ENCODE measurements at places on chromosomes 16 and 17. TPM values are rescaled to one million over a fixed set of nuclear protein-coding genes. Genes with fewer than 3 reads are reported as not detected.

- DNase-seq, result no peak
Observed at GRCh38 chr16:87350681-87351319, 32.8 kb downstream of the FBXO31 start.

GRCh38 chr16:23071196-23072083, 77.8 kb downstream of the USP31 start:
- no peak for DNase-seq

DNA sequence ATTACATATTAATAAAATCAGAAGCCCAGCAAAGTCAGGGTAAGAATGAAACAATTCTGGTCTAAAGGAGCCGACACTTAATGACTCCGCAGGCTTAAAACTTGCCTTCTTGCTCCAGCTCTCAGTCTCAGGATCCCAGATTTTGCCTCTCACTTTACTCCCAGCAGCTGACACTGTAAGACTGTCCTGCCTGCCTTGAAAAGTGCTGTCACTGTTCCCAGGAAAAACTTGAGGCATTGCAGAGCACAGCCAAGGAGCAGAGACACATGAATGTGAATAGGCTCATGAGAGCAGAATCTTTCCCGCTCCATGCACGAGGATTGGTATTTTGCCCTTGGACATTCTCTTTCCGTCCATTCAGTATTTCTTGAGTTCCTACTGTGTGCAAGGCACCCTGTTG, 457.6 kb upstream of the ZFHX3 start:
- DNase-seq, result no peak

DNA sequence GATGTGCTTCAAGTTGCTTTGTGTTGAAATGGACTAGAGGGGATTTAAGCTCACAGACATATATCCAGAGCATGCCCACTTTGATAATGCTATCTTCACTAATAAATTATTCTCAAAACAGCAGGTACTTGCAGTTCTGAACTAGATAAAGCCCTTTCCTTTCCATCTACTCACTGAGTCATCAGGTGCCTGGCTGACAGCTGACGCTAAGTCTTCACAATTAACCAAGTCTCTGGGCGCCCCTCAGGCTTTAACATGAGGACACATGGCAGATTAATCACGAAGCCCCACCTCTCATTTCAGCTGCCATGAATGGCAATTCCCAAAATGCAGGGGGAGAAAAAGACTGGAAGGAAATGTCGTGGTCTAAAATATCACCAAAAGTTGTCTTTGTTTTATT, 29.5 kb upstream of the CRISPLD2 start:
- no peak for DNase-seq

DNA sequence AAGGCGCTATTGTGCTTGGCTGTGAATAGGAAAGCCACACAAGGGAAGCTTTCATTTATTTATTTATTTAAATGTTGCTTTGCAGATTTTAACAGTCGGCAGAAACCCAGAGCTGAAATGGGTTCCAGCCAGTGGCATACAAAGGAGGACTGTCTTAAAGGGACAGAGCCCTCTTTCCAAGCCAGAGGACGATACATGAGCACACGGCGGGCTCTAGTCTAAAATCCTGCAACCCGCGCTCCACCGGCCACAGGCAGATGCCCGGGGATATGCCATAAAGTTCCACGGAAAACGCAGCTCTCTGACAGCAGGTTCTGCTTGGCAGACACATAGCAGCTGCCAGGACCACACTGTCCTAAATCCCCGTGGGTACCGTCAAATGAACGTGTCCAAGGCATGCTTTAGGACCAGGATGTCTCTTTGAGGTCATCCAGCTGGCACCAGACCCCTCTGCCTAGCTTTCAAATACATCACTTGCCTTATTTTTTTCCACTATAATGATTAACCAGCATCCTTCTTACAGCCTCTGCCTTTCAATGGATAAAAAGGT, 64.6 kb downstream of the CYTH1 start:
- DNase-seq, result no peak

GRCh38 chr17:79562931-79563210, 48.0 kb downstream of the RBFOX3 start:
- no peak for DNase-seq

DNA sequence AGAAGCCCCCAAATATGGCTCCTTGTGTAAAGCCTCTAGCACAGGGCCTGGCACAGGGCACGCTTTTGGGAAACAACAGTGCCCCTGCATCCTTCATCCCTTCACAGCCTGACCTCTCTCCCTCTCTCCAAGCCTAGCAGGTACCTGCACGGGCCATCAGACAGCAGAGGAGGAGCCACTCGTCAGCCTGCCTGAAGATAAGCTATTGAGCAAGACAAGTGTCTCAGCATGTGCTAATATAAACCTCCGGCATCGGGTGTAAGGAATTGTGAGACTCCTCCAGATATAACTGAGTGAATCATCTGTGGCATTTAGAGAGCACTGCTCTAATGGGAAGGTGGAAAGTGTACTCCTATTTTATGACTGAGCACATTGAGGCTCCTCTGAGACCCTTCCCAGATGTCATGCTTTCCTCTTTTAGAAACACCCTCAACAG, 38.3 kb downstream of the TBX4 start:
- no peak for DNase-seq

GRCh38 chr17:77909816-77910215, 48.7 kb upstream of the TNRC6C start:
- DNase-seq, result no peak

- no peak for DNase-seq
Observed at GRCh38 chr16:55330781-55331647, 7.0 kb downstream of the IRX6 start.

DNA sequence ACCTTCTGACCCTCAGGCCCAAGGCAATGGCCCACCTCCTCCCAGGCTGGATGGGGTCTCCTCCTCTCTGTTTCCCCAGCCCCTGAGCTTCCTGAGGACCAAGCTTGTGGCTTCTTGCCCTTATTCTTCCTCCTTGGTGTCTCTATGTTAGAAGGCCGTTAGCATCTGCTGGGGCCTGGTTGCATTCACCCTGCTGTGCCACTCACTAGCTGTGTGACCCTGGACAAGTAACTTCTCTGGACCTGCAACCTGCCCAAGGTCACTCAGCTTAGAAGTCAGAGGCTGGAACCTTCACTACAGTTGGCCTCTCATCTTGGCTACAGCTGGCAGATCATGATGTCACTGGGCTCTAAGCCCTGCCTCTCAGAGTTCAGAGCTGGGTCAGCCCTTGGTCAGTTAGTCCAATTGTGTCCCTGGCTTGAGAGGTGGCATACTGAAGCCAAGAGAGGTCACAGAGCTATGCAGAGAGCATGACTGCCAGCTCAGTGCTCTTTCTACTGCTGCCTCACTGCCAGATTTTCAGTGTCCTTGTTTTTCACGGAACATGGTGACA, 3.0 kb downstream of the MT2A start:
- DNase-seq, result no peak

DNA sequence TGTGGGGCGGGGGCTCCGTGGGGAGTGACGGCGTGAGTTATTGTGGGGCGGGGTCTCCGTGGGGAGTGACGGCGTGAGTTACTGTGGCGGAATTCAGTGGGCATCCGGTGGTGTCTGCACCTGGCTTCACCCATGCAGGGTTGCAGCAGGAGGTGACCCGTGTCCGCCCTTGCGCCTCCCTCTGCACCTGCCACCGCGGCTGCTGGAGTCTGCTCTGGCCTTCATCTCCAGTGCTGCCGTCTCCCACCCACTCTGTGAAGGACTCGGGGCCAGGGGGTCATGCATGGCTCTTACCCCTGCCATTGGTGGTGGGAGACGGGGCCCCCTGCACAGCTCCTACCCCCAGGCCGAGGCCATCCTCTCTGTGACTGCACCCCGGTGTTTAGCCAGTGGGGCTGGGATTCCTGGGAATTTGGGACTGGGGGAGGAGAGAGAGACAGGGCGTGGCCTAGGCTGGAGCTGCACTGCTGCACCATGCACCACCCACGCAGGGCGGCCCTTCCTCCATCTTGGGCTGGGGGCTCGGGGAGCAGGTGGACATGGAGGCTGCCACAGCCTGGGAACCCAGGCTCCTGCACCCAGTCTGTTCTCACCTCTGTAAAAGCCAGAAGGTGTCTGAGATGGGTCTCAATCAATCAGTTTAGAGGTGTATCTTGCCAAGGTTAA, 1.3 kb upstream of the PABPN1L start:
- DNase-seq, result no peak

GRCh38 chr17:39660397-39661385, 4.5 kb upstream of the TCAP start:
- no peak for DNase-seq

- no peak for DNase-seq
Observed at GRCh38 chr17:1604831-1605528, 23.7 kb downstream of the SLC43A2 start.

DNA sequence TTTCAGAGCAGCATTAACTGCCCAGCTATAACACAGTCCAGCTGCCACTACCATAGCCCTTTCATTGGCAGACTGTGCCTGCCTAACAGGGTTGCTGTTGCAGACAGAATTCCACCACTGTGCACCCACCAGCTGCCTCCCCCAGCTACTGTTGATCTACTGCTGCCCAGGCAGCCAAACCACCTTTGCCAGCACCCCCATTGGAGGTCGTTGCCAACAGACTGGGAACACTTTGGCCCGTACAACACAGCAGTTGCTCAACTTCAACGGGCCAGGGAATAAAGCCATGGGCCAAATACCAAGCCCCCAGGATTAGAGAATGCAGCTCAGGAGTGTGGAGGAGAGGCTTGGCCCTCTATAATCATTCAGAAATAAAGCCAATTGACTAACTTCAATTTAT, 473.6 kb downstream of the CDH11 start:
- no peak for DNase-seq

- no peak for DNase-seq
Observed at GRCh38 chr17:57463103-57463885, 207.0 kb downstream of the MSI2 start.

The PRAC2 gene
- total RNA-seq, result 11.7 TPM

The KRT34 gene
- total RNA-seq, result 0.20 TPM

Data from left colon (tissue), 2 donors.